ENCODE measurements at places on chromosomes 4 and X.

GRCh38 chr4:54395013-54395527, 166.0 kb downstream of the PDGFRA start:
- DNase-seq = no peak

DNA sequence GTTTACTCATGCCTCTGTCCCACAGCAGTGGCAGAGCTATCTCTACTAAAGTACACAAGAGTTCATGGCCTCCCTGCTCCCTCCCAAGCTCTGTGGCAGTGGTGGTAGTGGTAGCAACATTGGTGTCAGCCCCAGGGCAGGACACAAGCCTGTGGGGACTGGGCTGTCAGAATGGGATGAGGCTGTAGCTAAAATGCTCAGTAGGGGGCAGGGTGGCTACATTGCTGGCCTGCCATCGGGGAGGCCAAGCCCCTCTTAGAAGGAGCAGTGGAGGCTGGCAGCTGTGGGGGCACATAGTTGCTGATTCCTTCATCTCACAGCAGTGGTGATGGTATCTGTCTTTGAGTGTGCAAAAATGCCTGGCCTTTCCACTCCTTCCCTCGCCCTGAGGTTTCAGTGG, 461.7 kb downstream of the PCDH18 start:
- DNase-seq = no peak

GRCh38 chrX:41180194-41180908, 95.1 kb downstream of the USP9X start:
- no peak for DNase-seq

DNA sequence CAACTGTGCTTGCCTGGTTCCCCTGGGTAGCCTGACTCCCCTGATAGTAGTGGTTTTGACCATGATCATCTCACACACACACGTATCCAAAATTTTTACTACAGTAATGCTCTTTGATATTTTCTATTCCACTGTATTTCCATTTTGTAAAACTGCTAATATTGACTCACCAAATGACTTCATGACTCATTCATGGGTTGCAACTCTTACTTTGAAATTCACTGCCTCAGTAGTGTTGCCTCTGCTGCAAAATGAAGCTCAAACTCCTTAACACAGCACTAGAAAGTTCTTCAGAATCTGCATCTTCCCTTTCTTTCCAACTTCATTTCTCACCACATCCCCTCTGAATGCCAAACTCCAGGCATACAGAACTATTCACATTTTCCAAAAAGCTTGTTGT, 20.3 kb downstream of the QRFPR start:
- DNase-seq = no peak

GRCh38 chr4:58587856-58588255, 1477.7 kb upstream of the IGFBP7 start:
- no peak for DNase-seq

GRCh38 chr4:37620176-37620575, 66.0 kb downstream of the RELL1 start:
- DNase-seq = no peak

DNA sequence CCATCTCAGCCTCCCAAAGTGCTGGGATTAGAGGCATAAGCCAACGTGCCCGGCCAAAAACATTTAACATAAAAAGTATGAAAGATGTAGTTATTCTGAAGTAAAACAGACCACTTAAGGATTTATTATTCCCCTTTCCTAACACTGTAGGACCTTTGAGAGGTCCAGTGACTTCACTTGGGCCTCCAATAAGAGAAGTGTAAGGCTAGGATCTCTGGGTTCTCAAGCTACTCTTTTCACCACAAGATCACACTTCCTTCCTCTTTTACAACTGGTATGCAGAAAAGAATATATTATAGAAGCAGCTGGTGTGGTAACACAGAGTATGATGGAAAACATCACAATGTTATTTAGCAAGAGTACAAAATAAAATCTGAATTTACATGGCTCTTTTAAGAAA, 30.2 kb upstream of the CCNG2 start:
- DNase-seq = no peak

- DNase-seq = no peak
These were observed 111.6 kb downstream of the FAM53A start for GRCh38 chr4:1572521-1572920.

GRCh38 chr4:153541456-153542096, 75.4 kb downstream of the TMEM131L start:
- DNase-seq = no peak

DNA sequence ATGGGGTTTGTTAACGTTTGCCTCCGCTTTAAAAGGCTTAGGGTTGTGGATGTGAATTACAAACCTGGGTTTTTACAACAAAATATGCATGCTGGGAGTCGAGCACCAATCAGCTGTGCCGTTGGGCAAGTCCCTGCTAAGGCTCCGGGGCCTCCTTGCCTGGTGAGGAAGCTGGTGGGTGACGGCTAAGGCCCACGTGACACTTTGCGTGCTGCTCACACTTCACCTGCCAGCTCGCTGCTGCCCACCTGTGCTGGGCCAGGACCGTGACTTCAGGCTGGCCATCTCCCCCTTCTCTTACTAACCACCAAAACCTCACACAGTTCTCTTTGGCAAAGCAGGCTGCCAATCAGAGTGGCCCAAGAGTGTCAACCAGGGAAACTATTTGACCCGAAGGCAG, 178.3 kb downstream of the AFAP1 start:
- no peak for DNase-seq

- peak; percentile 31 for DNase-seq
These were observed 68.6 kb downstream of the NOCT start for GRCh38 chr4:139083956-139084803.

DNA sequence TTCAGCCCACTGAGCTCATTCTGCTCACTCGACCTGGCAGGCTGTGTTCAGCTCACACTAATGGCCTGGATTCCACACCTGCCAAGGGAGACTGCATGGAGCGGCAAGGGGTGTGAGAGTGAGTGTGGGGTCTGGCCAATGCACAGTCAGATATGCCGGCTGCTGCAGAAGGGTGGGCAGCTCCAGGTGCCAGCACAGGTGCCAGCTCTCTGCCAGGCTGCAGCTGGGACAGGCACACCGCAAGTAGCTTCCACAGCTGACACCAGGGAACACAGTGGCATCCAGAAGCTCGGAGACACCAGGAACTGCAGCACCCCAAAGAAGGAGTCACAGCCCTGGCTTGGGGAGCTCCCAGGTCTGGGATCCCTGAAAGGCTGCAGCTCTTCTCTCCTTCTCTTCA, 83.7 kb downstream of the PRDM5 start:
- no peak for DNase-seq

DNA sequence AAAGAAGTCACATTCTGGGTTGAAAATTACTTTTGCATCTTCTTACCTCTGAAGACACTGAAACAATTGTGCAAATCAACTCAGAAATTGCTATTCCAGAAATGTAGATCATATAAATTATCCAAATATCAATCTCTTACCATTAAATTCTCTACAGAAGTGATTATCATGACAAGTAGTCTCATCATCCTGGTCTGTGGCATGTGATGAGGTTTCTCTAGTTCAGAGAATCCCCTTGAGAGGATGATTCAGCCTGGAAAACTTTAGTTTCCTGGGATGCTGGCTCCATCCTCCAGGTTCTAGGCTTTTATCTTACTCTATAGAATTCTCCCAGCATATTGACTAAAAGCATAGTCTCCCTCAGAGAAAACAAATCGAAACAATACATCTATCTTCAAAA, 76.2 kb upstream of the S100G start:
- no peak for DNase-seq

GRCh38 chr4:89579771-89580170, 257.2 kb downstream of the SNCA start:
- no peak for DNase-seq

- DNase-seq = no peak
These were observed 296.2 kb downstream of the INPP4B start for GRCh38 chr4:142549726-142550463.

GRCh38 chrX:57643698-57644097, 36.4 kb downstream of the NLRP2B start:
- no peak for DNase-seq

DNA sequence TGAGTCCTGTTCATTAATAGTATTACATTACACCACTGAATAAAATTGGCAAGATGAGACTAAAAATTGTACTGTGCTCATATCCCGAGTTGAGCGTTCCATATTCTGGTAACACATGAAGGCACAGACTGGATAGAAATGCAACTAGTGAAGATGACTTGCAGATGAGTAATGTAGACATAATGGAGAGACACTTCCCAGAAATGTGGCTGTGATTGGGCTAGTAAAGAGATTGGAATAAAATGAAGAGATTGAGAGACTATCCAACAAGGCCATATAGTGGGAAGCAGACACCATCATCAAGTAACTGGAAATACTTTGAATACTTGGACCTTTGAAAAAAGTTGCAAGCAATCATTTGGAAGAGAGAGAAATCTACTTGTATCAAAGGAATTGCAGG, 77.3 kb downstream of the DCAF8L1 start:
- DNase-seq = no peak

DNA sequence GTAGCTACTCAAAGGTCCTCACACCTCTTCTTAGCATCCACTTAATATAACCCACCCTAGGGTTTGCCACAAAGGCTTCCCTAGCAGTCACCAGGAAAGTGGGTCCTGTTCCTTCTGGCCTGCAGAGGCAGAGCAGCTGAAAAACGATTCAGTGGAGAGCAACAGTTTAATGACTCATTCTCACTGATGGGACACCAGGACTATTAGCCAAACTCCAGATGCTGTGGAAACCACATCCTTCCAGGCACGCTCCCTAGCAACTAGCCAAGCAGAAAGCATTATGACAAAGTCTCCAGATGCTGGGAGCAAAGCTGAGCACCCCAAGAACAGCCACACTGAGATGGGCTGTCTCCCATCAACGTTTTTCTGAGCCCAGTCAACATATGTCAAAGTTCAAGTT, 30.3 kb upstream of the UTP14A start:
- DNase-seq = no peak

- DNase-seq = no peak
These were observed 464.3 kb downstream of the TMA16 start for GRCh38 chr4:163958751-163959150.

- DNase-seq = no peak
These were observed 3.0 kb downstream of the ATP8A1 start for GRCh38 chr4:42653626-42654560.

GRCh38 chr4:154503598-154503997, 12.0 kb upstream of the DCHS2 start:
- DNase-seq = no peak

DNA sequence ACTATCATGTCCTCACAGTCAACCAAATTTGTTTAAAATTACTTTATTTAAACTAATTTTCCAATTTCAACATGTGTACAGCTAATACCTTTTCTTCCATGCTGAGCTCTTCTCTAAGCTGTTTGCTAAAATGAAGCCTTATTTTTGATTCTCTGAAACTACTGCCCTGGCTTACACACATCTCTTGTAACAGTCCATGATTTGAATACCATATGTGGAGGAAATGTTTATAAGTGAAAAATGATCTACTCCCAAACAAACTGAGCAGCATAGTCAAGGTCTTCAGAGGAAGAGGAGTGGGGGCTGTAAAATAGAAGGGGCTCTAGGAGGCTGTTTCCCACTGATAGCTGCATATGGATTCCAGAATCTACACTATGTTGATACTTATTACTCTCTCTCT, 188.7 kb downstream of the ANKRD50 start:
- DNase-seq = no peak

- no peak for DNase-seq
These were observed 8.4 kb downstream of the NDUFA1 start for GRCh38 chrX:119880076-119880475.

GRCh38 chr4:88585917-88586316, 6.4 kb upstream of the HERC3 start:
- DNase-seq = no peak

Data from D721Med (cell line).